ENCODE measurements at places on chromosomes 1 and 21. TPM values are rescaled to one million over a fixed set of nuclear protein-coding genes. Genes with fewer than 3 reads are reported as not detected.

Gene PRAMEF33
- total RNA-seq: not detected

Gene KRTAP11-1
- not detected for total RNA-seq

DNA sequence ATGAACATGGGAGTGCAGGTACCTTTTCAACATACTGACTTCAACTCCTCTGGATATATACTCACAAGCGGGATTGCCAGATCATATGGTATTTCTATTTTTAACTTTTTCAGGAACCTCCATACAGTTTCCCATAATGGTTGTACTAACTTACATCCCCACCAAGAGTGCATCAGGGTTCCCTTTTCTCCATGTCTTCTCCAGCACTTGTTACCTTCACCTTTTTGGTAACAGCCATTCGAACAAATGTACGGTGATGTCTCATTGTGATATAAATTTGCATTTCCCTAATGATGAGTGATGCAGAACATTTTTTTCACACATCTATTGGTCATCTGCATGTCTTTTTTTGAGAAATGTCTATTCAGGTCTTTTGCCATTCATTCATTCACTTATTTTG is 25.9 kb upstream of the ACTA1 start:
- DNase-seq: no peak

- no peak for DNase-seq
Measured at GRCh38 chr1:193634470-193634869, 448.1 kb upstream of the B3GALT2 start.

Gene LIN28A
- total RNA-seq: not detected

Gene SLC44A5
- not detected for total RNA-seq

- DNase-seq: peak; percentile 66
Measured at GRCh38 chr1:67883069-67883468, 49.8 kb upstream of the GNG12 start.

GRCh38 chr1:228402641-228403025 is 4.0 kb downstream of the TRIM11 start:
- no peak for DNase-seq

GRCh38 chr1:16226490-16227179 is 10.3 kb downstream of the CPLANE2 start:
- DNase-seq: no peak

Gene MRPL20
- total RNA-seq: 55.2 TPM

DNA sequence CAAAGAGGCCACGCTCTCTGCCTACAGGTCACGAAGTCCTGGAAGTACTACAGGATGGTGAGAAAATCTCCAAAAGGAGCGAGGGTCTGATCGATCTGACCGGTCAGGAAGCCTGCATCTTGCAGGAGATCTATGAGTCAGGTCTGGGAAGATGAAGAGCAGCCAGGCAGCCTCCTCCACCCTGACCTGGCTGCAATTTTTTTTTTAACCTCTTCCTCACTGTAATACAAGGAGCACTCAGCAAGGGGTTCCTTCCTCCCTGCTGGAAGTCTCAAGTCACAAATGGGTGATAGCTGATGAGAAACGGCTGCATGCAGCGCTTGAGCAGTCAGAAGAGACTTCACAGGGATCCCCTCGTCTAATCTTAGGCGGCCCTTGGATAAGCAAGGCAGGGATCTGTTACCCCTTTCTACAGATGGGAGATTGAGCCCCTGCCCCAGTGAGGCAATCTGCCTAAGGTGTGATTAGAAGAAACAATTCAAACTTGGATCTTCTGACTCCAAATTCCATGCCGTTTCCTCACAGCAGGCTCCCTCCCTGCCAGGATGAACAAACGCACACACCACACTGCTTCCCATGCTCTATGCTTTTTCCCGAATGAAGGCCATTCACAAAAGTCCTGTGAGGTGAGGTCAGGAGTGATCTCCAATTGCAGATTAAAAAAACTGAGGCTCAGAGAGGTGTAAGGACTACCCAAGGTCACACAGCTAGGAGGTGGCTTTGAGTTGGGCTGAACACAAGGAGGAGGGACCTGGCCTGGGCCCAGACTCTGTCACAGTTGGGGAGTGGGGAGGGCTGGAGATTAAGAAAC is 48.3 kb downstream of the ECE1 start:
- DNase-seq: no peak

Gene WNT3A
- not detected for total RNA-seq

Gene IGSF5
- total RNA-seq: not detected

GRCh38 chr1:7899741-7900140 is 40.9 kb downstream of the TNFRSF9 start:
- DNase-seq: peak; percentile 60

Gene USP48
- total RNA-seq: 18.7 TPM

DNA sequence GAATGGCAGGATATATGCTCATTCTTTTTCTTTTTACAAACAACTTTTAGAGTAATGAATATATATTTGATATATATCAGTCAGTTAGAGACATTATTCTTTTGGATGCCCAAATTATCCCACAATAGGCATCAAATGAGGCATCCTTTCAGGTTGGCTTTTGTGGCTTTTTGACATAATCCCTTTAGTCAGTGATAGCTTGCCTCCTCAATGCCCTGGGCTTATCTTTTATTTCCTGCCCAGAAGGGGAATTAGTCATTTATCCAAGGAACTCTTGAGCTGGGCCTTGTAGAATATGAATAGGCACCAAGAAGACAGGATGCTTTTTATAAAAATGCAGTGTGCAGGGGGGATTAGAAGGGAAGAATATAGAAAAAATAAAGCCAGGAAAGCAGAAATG is 22.2 kb downstream of the EPHX4 start:
- no peak for DNase-seq

DNA sequence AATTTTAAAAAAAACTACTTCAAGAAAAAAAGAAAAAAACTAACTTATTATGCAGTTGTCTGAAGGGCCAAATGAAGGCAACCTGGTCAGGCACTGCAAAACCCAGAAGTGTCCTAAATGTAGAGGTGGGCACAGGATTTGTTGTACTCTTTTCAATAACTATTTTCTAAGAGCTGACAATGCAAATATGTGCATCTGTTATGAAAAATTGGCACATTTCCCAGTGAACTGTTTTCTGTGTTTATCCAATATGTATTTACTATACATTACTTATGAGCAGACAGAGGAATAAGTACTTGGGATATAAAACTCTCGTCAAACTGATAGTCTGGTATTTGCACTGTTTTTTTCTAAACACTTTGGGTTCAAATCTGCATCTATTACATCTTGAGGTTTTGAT is 188.0 kb upstream of the C21orf91 start:
- DNase-seq: no peak

GRCh38 chr1:58993403-58993802 is 209.6 kb upstream of the JUN start:
- DNase-seq: no peak

DNA sequence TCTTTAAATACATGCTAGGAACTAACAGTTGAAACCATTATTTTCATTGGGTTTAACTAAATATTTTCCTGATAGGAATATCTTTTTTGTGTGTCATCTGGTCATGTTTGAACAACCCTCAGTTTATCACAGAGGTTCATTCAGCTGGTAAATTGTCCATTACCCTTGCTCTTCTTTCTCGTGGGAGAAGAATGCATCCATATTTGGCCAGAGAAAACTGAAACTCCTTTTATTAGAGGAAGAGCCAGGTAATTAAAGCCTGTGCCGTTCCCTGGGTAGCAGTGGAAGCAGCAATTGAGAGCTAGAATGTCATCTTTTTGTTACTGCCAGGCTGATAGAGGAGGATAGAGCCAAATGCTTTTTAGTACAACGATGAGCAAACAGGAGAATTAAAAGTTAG is 587.2 kb upstream of the ZRANB2 start:
- DNase-seq: no peak

DNA sequence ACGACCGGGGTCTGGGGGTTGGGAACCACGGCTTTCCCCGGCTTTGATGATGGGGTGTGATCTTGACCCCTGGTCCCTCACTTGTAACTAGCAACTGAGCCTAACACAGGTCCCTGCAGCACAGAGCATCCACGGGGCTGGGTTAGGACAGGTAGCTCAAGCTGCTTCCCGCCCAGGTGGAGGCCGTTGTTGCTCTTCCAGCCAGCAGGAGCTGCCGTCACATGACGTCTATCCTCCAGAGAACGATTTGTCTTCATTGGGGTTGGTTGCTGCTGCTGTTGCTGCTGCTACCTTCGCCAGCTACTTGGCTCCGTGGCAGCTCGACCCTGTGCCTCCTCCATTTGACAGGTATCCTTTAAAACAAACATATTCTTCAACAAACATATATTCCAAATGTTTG is 74.3 kb upstream of the ADAR start:
- no peak for DNase-seq

Gene RAB42
- total RNA-seq: 14.1 TPM

DNA sequence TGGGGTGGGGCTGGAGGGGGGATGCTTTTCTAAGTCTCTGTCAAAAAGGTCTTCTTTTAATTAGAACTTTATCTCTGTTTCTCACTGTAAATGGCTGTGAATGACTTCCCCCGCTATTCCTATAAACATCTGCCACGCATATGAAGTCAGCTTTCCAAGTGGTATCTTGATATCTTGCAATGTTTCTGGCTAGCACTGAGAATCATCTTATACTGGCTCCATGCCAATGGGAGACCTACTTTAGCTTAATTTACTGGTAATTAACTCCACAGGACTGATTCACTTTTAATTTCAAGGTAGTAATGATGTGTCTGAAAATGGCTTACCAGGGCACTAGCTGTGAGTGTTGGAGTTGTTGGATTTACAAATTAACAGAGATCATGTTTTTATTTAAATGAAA is 4.3 kb downstream of the GPR88 start:
- DNase-seq: no peak

Gene PRAMEF13
- total RNA-seq: not detected

- no peak for DNase-seq
Measured at GRCh38 chr1:168772428-168773060, 43.5 kb upstream of the DPT start.

GRCh38 chr1:54248966-54249365 is 49.0 kb downstream of the MRPL37 start:
- no peak for DNase-seq

GRCh38 chr1:19164274-19165015 is 45.6 kb downstream of the UBR4 start:
- no peak for DNase-seq

Gene CELA3B
- total RNA-seq: not detected

Gene AK5
- total RNA-seq: 10.9 TPM

GRCh38 chr21:22225299-22225698 is 1227.1 kb downstream of the NCAM2 start:
- no peak for DNase-seq

DNA sequence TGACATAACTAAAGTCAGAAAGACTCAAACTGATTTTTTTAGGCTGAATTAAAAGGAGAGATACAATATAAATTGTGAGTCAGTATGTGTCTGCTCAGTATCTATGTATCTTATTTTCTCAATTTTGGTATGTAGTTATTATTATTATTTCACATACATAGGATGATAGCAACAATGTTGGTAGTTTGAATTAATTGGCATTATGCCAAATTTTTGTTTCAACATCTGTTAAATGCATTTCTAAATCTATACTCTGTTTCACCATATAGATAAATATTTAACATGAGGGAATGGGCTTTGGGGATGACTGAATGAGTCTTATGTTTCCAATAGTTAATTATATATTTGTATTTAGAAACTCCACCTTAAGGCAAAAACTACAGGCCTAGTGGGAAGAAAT is 12.6 kb upstream of the HMCN1 start:
- no peak for DNase-seq

- peak; percentile 81 for DNase-seq
Measured at GRCh38 chr1:209398313-209398991, 185.1 kb upstream of the CAMK1G start.

DNA sequence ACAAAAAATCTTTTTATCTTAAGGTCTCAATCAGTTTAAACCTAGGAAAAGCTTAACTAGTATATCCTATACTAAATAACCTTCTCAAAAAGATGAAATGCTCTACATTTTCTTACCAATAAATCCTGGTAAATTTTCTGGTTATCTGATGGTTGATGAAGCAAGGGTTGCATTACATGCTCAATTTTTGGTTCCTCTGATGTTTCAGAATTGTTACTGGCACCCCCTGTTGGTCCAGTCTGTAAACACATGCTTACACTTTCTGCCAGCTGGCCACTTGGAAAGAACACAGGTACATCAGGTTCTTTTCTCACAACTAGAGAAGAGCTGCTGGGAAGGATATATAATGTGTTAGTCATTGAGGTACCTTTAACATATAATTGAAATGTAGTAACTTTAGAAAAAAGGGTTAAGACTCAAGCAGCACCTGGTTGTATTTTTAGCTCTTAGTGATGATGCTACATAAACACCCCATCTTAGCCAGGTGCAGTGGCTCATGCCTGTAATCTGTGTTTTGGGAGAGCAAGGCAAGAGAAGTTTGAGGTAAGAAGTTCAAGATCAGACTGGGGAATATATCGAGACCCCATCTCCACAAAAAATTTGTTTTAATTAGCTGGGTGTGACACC is 30.9 kb upstream of the TAL1 start:
- DNase-seq: peak; percentile 17

DNA sequence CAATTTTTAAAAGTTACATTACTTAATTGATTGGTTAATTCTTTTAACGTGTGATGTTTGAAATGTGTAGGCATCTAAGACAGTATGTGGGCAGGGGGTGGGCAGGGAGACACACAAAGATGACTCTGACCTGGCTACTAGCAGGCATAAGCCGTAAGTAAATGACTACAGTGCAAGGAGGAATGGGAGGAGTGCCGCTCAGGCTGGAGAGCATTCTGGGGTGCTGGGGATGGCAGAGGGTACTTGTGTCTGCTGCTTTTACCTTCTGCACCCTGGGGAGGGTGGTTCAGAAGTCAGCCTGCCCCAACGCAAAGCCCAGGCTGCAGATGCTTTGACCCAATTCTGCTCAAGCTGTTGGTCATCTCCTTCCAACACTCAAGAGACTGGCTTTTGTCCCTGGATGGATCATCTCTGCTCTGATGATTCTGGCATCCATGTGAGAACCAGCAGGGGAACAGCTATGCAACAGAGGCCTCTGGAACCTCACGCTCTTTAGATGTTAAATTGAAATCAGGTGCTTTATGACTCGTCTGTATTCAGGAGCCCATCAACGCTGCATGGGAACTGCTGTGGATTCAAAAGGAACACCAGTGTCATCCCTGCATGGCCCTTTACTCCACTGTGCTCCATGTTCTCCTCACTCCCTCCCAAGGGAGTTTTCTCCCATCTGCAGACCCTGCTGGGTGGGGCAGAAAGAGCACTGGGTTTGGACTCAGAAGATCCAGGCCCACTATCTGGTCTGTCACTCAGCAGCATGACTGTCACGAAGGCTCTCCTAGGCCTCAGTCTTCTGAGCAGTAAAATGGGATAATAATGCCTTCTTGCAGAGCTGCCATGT is 78.8 kb downstream of the FAM78B start:
- no peak for DNase-seq
